Stimulated activated CD4-positive, alpha-beta T cell treated with anti-CD3 and anti-CD28 coated beads, Interleukin-1b, Interleukin-23, amount 100 ng/mL, for 4 hours (primary cell): ENCODE measurements at places on chromosomes 5 and 9.
A peak's percentile ranks its signal among the peaks of the same experiment; 100 is the strongest.

DNA sequence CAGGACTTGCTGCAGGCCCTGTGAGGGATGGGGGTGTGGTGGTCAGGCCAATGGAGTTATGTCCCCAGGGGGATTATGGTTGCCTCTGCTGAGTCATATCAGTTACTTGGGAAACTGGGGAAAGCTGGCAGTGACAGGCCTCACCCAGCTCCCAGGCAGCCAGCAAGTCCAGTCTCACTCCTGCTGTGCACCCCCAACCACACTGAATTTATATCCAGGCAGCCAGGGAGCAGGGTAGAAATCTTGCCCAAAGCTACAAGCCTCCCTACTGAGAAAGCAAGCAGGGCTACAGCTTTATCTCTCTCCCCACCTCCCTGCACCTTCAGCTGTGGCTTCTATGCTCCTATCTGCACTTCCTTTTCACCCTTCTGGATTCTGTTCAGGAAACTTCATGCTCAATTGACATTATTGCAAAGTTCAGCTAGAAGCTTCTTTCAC, 2076.0 kb upstream of the CDH9 start:
- DNase-seq: no peak

DNA sequence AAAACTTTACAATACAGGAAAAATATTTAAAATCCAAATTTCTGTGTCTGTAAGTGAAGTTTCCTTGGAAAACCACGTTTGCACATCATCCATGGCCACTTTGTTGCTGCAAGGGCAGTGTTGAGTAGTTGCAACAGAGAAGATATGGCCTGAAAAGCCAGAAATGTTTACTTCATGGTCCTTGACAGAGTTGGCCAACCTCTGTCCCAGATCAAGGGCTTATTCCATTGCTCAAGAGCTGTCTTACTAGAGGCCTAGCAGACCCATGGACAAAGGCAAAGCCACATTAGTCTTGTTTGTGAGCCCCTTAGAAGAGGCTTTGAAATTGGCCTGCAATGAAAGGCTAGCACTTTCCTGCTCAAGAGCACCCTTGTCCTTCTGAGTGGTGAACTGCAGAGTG, 119.4 kb downstream of the GAS1 start:
- DNase-seq: no peak

DNA sequence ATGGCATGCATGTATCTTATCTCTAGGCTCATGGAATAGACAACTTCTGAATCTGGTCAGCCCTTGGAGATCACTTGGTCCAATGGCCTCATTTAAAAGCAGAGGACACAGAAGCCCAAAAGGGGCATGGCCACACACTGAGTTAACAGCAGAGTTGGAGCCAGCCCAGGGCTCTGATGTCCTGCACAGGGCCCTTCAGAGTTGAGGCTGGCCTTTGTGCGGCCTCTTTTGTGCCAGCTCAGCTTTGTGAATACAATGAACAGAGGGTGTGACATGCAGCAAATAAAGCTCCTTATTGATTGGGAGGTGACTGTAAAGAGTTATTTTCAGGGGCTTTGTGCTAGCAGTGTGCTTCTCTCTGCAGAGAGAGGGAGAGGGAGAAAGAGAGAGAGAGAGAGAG, 150.1 kb upstream of the STK32A start:
- no peak for DNase-seq

- DNase-seq: no peak
Measured at GRCh38 chr5:316210-317085, 5.1 kb upstream of the AHRR start.

- no peak for DNase-seq
Measured at GRCh38 chr9:74521009-74521408, 23.9 kb downstream of the RORB start.

DNA sequence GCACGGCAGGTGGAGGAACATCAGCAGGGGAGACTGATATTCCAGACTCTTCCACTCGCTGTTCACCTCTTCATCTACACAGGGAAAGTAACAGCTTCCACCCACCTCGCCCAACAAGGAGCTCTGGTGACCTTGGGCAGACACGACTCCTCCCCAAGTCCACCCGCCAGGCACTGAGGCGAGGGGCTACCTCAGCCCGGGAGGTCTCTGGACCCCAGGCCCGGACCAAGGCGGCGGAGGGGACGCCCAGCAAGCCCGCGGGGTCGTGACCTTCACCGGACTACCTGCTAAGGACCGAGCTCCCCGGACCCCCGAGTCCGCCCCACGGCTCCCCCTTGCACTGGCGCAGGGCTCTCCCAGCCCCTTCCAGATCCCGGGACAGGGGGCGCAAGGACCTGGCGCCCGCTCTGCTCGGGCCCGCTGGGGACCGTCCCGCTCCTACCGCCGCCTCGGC, 70.2 kb upstream of the LPCAT1 start:
- DNase-seq: no peak

DNA sequence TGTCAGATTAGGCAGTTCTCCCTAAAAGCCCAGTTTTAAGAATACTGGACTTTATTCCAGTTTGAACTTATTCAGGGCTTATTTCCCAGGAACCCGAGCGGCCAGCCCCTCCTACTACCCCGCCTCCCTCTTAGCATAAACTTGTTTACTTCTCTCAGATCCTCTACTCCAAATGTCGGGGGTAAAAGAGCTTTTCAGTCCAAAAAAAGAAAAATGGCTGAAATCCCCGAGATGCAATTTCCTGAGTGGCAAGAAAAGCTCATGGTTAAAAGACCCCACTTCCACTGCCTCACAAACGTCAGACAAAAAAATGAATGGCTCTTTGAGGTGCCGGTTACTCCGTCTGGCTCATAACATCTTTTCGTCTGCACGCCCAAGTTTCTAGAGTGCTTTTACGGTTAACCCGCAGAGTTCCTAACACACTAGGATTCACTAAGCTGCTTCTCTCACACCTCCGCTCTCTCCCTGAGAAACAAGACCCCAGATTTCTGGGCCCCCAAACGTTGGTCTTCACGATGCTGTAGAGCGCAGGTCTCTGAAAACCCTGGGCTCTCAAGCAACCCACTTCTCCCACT, 402 bp downstream of the BRD8 start:
- DNase-seq: peak; percentile 5

GRCh38 chr9:75422944-75423522, 334.7 kb downstream of the OSTF1 start:
- no peak for DNase-seq

- no peak for DNase-seq
Measured at GRCh38 chr5:178895615-178896571, at the start of gene ZFP2. Gene ZFP2 (plus strand): TSS chr5:178895913. CDS start chr5:178931314, 35,401 bp downstream.

DNA sequence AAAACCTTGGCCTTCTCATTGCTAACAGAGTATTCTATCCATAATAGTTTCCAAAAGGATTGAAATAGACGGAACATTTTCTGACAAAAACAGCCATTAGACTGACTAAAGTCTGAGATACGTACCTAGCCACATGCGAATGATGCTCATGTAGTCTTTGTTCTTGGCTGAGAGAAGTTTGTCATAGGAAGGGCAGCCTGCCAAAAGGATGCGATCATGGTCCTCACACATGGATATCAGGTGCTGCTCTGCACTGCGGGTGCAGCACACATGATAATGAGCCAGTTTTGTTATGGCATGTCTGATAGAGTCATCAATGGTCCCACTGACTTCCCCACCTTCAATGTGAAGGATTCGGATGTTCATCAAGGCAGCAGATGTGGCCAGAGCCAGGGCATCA, 12.3 kb downstream of the GNE start:
- DNase-seq: no peak

DNA sequence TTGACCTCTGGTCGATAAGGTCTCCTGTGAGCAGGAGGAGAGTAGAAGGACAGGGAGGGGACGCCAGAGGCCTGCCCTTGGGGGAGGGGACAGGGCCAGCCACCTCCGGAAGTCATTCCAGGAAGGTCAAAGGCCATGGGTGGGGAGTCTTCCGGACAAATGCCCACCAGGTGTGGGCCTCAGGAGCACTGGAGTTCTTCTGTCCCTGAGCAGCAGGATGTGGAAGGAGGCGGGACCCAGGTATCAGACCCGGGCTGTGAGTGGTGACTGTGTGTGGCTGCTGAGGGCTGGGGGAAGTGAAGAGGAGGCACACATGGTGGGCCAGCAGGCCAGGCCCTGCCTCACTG, 13.9 kb downstream of the FGF18 start:
- no peak for DNase-seq

DNA sequence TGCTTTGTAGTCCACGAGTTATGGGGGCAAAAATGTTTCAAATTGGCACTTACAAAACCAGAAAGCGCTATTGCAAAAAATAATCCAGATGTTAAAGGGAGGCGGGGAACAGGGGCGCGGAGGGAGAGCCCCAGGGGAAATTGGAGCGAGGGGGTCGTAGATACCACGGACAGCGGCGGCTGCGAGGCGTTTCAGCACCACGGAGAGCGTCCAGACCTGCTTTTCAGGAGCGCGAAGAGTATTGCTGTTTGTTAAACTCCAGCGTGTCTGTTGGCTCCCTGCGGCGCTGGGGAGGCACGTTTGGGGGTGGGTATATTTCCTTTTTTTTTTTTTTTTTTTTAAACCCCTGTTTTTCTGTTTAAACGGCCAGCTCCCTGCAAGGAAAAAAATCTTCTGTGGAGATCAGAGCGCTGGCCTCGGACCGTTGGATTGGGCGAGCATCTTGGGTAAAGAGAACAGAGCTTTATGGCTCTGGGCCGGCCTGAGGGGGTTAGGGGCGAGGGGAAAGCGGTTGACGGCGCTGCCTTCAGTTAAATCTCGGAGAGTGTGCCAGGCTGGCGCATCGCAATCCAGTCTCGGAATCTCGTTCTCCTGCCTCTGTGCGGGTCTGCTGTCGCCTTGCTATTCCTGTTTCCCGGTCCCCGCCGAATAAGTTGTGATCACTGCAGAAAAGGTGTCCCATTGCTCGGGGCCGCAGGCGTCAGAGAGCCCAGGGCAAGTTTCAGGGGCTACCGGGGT, at the start of gene GLRA1:
Gene GLRA1, minus strand, starts transcription at position 288 of the 738 bp plus-strand sequence. CDS start 302 bp downstream, outside the sequence.
- peak; percentile 32 for DNase-seq

DNA sequence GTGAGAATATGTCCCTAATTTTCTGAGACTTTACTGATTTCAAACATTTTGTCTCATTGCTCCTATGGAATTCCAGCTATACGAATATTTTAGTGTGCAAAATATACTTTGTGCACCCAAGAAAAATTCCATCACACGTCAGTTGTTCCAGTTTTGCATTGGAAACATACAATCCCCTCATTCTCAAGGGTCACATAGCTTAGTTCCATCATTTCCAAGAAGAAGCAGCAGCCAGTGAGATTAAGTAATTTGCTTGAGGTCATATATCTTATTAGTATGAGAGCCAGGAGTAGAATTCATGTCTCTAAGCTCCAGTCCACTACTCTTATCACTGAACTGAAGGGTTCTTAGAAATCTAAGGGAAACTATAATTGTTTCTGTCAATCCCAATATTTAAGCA, 746.7 kb upstream of the C9orf72 start:
- no peak for DNase-seq

- DNase-seq: no peak
Measured at GRCh38 chr9:124088476-124088837, 76.9 kb downstream of the LHX2 start.

GRCh38 chr5:177455036-177455660, 8.5 kb downstream of the PRR7 start:
- peak; percentile 90 for DNase-seq

GRCh38 chr9:117293206-117294114, 121.4 kb downstream of the ASTN2 start:
- DNase-seq: no peak

DNA sequence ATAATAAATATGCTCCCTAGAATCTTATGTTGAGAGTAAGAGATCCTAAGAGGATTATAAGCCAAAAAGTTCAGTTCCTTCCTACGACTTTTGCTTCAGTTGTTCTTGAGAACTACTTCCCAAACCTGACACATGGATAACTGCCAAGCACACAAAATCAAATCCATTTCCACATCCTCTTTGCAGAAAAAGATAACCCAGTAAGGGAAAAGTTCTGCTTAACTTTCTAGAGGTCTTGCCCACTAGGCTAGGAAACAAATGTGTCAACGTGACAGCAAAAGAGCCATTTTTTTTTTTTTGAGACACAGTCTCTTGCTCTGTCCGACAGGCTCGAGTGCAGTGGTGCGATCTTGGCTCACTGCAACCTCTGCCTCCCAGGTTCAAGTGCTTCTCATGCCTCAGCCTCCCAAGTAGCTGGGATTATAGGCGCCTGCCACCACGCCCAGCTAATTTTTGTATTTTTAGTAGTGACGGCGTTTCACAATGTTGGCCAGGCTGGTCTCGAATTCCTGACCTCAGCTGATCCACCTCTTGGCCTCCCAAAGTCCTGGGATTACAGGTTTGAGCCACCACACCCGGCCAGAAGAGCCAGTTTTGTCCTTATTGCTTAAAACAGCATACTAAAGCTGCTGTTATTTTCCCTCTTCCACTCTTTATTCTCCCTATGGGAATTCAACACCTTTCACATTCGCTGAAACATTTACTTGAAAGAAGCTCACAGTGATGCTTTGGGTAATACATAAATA, 24.2 kb downstream of the CSNK1A1 start:
- no peak for DNase-seq

DNA sequence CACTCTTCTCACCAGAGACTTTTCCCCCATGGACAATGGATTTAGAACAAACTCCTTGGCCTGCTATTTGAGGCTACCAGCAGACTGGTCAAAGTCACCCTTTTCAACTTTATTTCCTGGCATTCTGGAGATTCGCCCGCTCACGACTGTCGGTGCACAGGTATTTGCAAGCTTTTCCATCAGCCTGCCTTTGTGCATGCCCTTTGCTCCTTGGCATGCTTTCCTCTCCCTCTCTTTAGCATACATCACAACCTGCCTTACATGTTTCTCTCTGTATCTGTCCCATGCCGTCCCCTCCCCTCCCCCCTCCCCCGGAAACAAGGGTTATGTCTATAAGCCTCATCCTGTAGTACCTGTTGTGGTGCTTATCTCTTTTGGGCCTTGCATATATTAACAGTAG, 257.1 kb downstream of the AOPEP start:
- no peak for DNase-seq

DNA sequence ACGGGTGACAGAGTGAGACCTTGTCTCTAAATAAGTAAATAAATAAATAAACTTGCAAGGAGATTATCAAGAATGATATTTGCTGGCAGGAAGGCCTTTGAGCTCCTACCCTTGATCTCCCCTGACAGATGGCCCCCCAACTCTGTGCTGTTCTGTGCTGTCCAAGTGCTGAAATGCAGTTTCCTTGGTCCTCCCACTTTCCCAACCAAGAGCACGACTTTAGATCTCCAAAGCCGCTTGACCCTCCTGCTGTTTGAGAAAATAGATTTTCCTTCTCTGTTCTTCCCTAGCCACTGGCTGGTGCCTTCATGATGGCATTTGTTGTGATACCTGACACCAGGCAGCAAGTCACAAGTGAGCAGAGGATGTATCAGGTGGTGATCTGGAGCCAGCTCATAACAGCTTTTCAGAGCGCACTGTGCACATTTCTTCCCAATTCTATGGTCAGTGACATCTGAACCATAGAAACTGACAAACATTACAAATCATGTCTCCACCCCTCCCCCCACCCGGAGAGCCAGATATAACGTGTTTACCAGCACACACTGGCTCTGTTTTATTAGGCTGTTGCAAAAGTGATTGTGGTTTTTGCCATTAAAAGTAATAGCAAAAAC, 80.0 kb upstream of the PUM3 start:
- DNase-seq: no peak

DNA sequence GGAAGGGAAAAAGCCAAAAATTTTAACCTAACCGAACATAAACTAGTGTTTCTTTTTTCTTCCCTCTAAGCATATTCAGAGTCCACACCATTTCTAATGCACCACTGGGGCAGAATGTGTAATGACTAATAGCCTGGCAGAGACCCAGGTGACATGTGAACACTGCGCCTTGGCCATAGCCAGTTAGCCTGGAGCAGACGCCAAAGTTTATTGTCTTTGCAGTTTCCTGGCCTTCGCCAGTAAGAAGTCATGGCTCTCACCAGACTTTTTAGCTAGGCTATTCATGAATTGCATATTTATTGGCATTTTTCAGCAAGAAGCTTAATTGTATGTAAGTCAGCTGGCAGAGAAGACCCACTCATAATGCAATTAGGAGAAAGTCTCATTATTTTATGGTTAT, 182.8 kb upstream of the SLC27A6 start:
- no peak for DNase-seq

- DNase-seq: no peak
Measured at GRCh38 chr5:106205916-106206571, 1464.7 kb downstream of the EFNA5 start.
